ENCODE measurements at places on chromosomes 5 and 9.

DNA sequence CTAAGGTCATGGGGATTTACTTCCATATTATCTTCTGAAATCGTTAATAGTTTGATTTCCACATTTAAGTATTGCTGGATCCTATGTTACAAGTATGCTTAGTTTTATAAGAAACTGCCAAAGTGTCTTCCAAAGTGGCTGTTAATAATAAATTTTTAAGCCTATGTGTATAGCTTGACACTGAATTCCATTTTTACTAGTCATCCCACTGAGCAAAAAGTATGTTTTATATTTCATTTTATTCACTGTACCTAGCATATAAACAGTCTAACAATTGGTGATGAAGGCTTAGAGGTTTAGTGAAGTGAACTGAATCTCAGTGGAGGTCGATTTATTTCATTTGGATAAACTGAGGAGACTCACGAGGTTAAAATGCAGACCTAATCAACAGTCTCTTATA lies 174.6 kb downstream of the ADAMTS6 start:
- DNase-seq = no peak

DNA sequence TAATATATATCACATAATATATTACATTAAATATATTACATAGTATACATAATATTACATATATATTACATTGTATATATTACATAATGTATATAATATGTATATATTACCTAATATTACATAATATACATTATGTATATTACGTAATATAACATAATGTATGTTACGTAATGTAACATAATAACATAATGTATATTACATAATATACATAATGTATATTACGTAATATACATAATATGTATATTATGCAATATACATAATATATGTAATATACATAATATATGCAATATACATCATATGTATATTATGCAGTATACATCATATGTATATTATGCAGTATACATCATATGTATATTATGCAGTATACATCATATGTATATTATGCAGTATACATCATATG lies 19.1 kb downstream of the CYLC2 start:
- no peak for DNase-seq

DNA sequence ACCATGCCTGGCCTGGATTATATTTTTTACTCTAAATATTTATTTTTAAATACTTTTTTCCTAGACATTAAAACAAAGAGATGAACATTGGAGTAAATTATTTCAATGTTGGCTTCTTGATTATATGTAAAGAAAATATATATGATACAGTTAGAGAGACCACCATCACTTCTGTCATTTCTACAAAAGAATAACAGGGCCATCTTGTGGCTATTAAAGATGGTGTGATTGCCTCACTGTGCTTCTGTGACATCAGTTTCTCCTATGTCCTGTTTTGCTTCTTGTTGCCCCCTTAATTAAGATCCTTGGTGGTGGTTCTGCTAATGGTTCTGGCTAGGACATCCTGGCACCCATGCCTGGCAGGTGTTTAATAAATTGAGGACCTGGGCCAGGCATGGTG lies 32.9 kb downstream of the NDFIP1 start:
- DNase-seq = no peak

- no peak for DNase-seq
Observed at GRCh38 chr5:56640763-56641406, 174.5 kb upstream of the MAP3K1 start.

DNA sequence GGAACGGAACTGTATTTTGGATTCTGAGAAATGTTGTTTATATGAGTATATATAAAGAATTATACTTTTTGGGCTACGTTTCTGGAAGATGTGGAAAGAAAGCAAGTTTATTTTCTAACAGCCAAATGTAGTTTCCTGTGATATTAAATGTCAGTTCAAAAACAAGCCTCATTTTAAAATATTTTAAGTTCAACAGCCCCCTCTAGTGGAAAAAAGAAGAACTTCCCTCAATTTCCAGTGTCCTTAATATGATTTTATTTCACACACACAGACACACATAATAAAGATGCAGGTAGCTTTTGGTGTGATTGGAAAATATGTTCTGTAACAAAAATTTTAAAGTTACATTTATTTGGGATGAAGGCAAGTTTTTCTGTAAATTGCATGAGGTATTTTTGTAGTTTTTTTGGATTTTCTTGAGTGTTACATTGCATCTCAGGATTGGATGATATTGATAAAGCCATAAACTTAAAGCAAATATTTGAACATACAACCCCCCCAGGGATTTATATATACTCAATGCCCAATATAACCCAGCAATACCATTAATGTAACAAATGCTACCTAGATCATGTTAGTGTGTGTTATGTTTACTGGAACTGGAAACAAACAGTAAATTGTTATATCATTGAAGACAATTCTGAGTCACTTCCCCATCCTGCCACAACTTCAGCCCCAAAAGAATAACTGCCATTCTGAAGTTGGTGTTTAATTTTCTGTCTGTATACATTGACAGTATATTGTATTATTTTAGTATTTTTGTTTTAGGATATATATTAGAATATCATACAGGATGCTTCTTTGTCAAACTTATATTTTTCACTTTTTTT lies 54.0 kb downstream of the CCDC171 start:
- peak; percentile 35 for DNase-seq

Data from A172 (cell line).